Daoy (cell line): ENCODE measurements at places on chromosomes 13 and 19.

- no peak for DNase-seq
Observed at GRCh38 chr13:21075379-21076249, 14.2 kb upstream of the LATS2 start.

GRCh38 chr13:99926014-99926731 is 45.4 kb downstream of the ZIC5 start:
- peak; percentile 40 for DNase-seq

- DNase-seq: peak; percentile 61
Observed at GRCh38 chr19:12825254-12826131, 8.9 kb downstream of the RTBDN start.

DNA sequence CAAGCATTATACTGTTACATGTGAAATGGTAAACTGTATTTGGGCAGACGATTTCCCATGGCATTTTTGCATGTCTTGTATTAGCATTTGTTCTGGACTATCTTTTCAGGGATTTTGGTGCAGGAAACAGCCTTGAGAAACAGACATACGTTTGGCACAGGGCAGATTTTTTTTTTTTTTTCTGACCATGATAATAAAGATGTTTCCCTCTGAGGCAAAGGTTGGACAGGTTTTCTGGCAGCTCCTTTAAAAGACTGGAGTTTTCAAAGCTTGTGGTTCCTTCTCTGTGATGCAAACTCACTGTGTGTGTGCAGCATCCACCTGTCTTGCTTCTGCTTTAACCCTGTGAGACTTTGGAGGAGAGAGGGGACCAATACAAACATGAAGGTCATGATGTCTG is 63.0 kb downstream of the NBEA start:
- no peak for DNase-seq

- DNase-seq: no peak
Observed at GRCh38 chr19:36986601-36987000, 70.5 kb downstream of the ZNF568 start.
